Hippocampal formation (tissue), 2 donors: ENCODE measurements at places on chromosomes 13 and 19.

DNA sequence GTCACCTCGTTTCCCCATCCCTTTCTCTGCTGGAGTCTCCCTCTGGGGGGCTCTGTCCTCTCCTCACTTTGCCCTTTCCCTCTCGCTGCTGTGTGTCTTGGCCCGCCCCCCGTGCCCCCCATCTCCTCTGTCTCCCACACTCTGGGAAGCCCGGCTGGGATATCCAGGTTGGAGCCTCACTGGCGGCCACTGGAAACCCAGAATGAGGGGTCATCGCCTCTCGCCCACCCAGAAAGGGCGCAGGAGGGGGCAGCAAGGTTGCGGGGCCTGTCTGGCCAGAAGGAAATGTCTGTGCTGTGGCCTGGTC, 15.6 kb downstream of the CCDC97 start:
- no peak for DNase-seq

DNA sequence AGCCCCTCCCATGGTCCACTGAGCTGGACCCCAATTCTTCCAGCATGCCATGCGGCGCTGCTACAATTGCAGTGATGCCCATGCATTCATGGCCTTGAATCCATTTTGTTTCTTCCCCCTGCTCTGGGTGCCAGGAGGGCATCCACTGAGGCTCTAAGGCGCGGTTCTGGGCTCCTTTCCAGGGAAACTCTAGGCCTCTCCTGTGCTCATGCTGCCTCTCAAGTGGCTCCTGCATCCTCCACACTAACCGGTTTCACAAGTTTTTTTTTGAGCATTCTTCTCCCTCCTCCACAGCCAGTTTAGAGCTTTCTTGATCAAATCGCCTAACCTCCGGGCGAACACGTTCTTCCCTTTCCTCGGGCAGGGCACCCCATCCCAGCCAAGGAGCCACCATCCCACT, 69.1 kb upstream of the FLT1 start:
- DNase-seq: no peak

DNA sequence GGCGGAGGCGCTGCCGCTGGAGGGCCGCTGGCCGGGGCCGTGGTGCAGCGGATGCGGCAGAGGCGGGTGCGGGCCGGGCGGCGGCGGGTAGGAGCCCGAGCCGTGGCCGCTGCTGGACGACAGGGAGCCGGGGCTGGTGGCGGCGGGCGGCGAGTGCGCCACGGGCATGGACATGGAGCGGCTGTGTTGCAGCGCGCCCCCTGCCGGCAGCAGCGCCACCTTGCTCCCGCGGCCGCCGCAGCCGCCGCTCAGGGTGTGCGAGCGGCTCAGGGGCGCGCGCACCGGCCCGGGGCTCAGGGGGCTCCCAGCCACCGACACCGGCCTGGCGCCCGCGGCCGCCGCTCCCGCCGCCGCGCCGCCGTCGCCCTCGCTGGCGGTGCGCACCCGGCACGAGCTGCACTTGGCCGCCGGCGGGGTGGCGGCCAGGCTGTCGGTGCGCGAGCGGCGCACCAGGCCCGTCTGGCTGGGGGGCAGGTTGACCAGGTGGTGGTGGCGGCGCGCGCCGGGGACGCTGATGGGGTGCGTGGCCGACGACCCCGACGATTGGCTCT, 1.7 kb downstream of the IRS2 start:
- DNase-seq: peak; percentile 69

GRCh38 chr13:71629167-71629566, 237.8 kb downstream of the DACH1 start:
- no peak for DNase-seq

DNA sequence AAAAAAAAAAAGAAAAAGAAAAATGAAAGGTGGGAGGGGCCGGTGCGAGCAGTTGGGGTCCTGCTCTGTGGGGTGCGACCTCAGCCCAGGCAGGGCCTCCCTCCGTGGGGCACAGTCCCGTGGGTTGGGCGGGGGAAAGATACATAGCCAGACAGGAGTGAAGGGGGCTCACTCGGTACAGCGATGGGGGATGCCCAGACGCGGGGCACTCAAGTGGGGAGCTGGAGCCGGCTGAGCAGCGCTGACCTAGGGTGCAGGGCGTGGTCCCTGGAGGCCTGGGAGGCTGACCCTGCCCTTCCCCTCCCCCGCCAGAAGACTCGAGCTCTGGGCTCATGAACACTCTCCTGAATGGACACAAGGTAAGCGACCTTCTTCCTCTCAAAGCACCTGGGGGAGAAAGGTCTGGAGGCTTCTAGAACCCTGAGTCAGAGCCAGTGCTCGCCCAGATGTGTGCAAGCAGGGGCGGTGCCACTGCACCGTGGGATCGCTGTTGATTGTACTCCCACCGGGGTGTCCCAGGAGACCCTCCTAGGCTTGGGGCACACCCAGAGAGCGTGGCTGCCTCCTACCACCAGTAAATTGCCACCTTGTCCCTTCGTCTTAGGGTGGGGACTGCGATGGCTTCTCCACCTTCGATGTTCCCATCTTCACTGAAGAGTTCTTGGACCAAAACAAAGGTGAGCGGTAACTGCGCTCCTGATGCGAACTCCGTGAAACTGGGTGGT, 3.4 kb downstream of the HMG20B start:
- no peak for DNase-seq

DNA sequence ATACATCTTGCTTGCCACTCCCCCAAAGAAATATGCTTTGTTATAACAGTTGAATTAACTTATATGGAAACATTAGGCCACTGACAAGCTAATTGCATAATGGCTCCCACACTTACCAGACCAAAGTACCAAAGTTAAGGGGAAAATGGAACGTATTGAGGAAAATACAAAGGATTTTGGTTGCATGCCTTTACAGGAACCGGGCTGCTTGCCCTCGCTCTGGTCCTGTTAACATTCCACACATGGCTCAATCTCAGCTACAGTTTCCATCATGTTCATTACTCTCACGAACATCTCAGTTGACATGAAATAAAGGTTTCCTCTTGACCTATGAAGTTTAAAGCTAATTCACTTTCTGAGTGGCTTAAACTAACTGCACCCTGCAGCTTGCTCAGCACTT, 220.7 kb upstream of the RXFP2 start:
- no peak for DNase-seq

DNA sequence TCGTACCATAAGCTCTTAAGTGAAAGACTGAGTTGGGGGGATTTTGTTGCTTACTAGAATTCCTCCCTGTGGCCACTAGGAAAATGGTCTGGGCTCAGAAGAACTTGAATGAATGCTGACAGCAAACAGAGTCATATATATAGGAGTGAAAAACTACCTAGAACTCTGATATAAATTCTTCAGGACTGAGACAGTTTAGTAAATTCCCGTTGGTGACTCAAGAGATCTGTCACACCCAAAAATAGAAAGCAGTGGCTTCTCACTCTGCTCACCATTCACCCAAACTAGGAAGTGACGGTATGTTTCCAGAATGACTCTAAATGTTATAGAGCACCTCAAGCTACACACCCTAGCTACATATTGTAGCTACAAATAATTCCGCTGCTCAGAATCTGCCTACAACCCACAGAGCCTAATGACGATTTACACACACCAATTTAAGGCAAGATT, 116.2 kb downstream of the TBC1D4 start:
- no peak for DNase-seq

GRCh38 chr13:111897178-111897845, 169.6 kb upstream of the SOX1 start:
- no peak for DNase-seq

GRCh38 chr19:46611776-46612175, 10.6 kb downstream of the CALM3 start:
- DNase-seq: no peak

GRCh38 chr13:21413013-21413412, 46.1 kb downstream of the ZDHHC20 start:
- no peak for DNase-seq

GRCh38 chr13:36518707-36519106, 86.4 kb downstream of the CCNA1 start:
- no peak for DNase-seq

DNA sequence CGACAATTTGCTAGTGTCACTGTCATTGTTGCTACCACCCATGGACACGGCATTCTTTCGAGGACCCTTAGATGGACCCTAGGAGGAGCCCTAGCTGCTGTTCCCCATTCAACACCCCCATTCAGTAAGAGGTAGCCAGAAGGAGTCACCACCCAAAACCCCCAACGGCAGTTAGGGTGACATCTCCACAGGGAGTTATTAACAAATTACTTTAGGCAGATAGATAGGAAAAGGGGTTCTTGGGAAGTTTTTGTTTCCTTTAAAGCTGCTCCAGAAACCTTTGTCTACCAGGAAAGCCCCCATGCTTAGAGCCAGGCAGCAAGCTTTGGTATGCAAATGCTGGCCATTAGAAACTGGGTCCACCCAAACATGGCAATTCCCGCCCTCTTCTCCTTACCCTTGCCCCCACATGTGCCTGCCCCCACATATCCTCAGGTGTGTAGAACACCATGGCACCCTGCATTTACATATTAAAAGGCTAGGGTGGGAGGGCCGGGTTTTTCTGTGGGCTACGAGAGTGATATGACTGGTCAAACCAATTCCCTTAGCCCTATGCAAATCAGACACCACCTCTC, 190.9 kb downstream of the SLITRK6 start:
- DNase-seq: no peak

GRCh38 chr13:113948034-113948742, 25.7 kb downstream of the C13orf46 start:
- no peak for DNase-seq

GRCh38 chr19:14005349-14006084, 603 bp downstream of the RFX1 start:
- DNase-seq: peak; percentile 76

DNA sequence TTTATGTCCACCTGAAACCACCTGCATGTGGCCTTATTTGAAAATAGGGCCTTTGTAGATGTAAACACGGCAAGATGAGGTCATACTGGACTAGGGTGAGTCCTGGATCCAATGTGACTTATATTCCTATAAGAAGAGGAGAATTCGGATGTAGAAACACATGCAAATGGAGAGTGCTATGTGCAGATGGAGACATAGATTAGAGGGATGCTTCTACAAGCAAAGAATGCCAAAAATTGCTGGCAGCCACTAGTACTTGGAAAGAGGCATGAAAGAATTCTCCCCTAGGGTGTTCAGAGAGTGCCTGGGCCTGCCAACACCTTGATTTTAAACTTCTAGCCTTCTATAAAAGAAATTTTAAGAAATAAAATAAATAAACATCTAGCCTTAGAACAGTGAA, 226.1 kb downstream of the RFC3 start:
- peak; percentile 40 for DNase-seq

- peak; percentile 23 for DNase-seq
These were observed 1418.4 kb downstream of the UQCRFS1 start for GRCh38 chr19:27794494-27795042.

DNA sequence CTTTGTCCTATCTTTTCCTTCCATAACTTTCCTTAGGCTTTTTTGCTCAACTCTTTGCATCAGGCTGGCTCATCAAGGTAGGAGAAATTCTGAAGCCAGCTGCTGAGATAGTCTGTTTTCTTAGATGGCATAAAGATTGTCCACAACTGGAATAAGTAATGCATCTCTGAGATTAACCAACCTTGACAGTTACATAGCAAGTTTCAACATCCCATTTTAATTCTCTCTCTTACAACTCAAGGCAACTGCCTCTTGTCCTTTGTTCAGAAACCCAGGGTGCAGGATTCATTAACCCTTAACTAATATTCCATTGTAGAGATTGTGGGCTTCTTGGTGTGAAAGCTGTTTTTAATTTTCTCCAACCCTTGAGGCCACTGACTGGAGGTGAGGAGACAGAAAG, 239.2 kb downstream of the LACC1 start:
- DNase-seq: no peak

GRCh38 chr13:99009987-99010551, 32.2 kb upstream of the DOCK9 start:
- no peak for DNase-seq

- no peak for DNase-seq
These were observed 18.9 kb downstream of the LRRC4B start for GRCh38 chr19:50549059-50549926.

DNA sequence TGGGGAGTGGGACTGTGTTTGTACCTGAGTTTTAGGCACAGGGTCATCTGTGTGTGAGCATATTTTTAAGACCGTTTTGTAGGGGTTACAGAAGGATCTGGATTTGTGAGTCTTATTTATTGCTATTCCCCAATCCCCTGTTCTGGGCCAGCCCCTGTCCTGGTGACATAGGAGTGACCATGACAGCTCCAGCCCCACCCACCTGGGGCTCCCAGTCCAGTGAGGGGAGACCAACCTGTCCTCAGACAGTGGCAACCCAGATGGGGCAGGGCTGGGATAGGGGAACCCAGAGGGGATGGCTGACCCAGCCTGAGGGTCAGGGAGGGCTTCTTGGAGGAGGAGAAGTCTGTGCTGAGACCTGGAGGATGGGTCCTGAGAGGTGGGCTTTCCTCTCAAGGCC, 10.7 kb downstream of the TMEM160 start:
- no peak for DNase-seq

DNA sequence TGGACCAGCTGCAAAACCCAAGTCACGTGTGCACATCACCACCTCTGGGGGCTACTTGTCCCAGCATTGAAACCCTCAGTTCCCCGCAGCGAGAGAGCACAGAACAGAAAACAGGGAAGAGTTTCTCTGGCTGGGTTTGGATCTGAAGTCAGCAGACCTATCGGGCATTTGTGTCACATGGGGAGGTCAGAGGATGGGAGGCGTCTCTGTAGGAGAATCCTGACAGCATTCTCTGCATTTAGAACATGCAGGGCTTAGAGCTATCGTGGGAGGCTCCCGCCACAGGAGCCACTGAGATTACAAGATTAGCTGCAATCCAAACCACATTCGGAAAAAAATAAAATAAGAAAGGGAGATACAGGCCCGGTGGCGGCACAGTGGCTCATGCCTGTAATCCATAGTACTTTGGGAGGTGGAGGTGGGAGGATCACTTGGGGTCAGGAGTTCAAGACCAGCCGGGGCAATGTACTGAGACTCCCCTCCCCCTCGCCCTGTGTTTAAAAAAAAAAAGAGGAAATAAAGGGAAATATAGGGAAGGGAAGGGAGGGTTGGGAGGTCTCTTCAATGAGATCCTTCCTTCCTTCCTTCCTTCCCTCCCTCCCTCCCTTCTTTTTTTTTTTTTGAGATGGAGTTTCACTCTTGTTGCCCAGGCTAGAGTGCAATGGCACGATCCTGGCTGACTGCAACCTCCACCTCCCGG, 2.9 kb upstream of the TLE6 start:
- DNase-seq: no peak

DNA sequence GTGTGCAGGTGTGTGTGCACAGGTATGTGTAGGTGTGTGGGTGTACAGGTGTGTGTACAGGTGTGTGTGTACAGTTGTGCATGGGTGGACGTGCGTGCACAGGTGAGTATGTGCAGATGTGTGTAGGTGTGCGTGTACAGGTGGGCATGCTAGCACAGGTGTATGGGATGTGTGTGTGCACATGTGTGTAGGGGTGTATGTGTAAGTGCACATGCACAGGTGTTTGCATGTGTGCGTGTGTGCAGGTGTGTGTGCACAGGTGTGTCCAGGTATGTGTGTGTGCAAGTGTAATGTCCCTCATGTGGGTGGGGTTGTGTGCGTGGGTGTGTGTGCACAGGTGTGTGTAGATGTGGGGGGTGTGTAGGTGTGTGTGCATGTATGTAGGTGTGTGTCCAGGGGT, 27.5 kb upstream of the TFDP1 start:
- no peak for DNase-seq

DNA sequence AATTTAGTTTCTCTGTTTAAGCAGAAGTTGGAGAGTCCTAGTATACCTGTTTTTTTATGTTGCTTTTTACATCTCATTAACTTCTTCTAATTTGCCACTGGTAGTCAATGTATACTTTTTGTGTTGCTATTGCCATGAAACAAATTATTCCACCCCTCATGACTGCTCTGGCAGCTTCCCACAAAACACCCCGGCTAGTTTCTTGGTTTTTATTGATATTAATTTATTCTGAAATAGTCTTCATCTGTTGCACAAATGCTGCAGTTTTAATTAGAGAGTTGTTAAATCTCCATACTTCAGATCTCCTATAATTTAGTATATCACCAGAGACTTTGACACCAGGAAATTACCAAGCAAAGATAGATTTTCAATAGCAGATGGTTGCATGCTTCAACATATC, 1159.3 kb upstream of the PRR20A start:
- no peak for DNase-seq
